ENCODE measurements at places on chromosomes 3 and 15.

DNA sequence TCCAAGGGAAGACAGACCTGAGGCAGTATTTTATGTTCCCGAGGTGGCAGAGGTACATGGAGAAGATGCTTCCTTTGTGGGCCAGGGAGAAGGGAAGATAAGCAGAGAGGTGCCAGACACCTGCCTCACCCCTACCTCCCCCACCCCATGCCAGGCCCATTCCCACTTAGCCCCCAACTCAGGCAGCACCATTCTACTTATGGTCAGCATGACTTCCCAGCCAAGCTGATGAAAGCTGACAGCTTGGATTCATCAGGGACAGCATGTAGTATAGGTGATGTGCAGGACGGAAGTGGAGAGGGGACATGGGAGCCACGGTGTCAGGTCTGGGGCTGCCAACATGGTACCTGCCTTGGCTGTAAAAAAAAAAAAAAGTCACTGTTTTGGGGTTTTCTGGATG, 57.5 kb upstream of the CSPG4 start:
- no peak for DNase-seq

GRCh38 chr15:23708332-23708731, 21.2 kb upstream of the NDN start:
- DNase-seq, result no peak

DNA sequence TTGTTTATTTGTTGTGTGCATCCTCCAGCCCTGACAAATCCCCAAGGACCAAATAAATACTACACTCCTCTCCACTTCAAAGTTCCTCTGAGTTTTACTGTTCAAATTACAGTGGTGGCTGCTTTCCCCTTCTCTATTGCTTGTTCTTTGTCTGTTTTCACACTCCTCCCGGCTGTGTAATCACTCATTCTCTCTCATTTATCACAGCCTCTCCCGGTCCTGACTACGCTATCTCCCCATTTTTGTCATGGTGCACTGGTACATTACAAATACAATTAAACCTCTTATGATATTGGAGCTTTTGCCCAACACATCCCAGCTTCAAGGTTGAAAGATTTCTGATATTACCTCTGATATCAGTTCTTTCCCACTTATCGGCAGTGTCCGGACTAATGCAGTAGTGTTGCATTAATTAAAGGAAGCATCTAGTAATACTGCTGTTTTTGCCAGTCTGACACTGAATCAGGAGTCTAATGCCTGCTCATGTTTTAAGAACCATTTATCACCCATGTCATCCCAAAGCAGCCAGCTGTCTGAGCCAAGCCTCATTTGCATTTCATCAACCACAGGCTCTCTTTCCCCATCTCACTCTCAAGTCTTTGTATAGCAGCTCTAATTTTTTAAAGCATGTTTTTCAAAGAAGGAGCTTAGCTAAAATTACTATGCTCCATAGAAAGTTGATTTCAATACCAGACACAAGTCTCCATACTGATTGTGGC, 740.5 kb downstream of the ROBO2 start:
- DNase-seq, result no peak

DNA sequence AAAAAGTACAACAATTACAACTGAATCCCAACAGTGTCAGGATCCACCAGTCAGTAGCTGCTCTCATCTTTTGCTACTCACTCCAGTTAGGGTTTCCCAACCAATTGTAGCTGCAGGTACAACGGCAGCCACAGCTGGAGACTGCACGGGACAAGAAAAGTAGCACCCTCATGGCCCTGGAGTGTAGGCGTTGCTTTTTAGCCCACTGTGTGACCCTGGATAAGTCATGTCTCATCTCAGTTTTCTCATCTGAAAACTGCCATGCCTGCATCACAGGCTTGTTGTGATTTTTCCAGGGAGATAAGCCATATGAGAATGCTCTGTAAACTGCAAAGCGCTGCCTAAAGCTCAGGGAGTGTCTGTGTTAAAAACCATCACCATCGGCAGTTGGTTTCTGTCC, 535.6 kb upstream of the IL12A start:
- DNase-seq, result no peak

DNA sequence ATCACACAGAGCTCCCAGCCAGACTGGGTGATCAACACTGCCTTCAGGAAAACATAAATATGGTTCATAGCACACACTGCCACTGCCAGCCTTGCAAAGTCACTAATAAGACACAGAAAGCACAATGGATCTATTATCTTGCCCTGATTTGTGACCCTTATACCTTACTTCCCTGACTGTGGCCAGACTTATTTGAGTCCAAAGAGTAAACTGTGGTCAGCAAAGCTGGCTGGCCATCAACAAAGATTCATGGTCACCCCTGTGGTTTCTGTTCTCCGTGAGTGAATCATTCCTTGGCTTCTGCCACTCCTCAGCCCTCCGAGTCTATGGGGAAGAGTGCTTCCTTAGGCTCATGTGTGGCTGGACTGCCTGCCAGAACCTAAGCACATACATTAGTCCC, 437.7 kb downstream of the RAP2B start:
- peak; percentile 44 for DNase-seq

DNA sequence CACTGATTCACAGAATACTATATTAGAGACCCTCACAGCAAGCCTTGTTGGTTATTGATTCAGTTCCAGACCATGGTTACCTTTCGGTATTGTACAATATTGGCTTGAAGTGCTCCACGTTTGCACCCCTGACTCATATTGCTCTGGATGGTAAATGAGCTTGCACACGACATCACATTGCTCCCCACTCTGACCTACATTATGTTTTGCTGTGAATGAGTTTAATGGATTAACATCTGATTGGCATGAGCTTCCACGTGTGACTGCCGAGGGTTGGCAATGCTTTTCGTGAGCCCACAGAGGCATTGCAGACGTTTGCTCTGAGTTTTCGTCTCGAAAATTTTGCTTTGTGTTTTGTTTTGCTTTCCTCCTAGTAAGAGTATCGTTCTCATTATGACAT, 225.8 kb upstream of the ICE2 start:
- DNase-seq, result no peak

GRCh38 chr3:117553461-117553860, 843.9 kb downstream of the TUSC7 start:
- no peak for DNase-seq

DNA sequence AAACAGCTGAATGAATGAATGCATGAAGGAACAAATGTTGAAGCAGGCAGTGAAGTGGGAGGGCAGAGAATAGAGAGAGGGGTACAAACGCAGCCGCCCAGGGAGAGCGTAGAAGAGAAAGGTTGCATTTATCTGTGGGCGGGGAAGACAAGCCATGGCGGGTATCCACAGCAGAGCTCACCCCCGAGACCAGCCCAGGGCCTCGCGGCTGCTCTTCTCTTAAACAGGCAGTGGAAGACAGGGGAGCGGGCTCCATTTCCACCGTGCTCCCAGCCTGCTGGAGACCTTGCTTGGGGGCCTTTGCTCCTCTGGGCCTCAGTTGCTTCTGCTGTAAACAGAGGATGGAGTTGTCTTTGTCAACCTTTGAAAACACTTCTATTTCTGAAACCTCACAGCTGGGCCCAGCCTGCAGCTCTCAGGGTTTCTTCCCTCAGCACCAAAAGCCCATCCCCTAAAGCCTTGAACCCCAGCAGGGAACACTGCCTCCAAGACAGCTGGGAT, 259.5 kb downstream of the UACA start:
- no peak for DNase-seq

DNA sequence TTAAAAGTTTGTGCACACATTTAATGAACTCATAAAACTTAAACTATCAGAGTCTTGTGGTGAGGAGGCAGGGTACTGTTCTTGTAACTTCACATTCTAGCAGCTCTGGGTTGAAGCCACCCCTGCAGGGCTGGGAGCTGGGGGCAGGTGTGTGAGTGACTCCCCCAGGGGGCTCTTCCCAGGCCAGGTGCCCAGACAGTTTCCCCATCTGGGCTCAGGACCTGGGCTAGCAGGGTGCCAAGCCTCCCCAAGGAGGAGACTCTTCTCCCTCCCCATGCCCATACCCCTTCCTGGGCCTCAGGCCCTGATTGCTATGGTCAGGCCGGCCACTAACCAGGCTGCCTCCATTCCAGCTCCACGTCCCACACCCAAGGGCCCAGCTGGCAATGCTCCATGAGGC, 22.0 kb upstream of the CHCHD6 start:
- no peak for DNase-seq

DNA sequence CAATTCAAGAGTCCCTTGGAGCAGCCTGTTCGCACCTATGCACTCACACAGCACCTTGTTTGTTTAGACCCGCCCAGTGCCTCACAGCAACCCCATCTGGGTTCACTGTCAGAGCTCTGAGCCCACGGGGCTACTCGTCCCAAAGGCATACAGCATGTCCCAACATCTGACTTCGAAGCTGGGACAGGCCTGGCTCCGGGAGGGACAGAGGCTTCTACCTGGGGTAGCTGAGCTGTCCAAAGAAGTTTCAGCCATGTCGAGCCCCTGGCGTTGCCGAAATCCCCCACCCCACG, 28.6 kb upstream of the CYP11A1 start:
- no peak for DNase-seq
